DMS 273 treated with DMSO at 0.1 percent for 48 hours (cell line): ENCODE measurements at places on chromosomes 5 and 9.
A peak's percentile ranks its signal among the peaks of the same experiment; 100 is the strongest.

- no peak for DNase-seq
Measured at GRCh38 chr5:115766608-115767007, 49.9 kb downstream of the CDO1 start.

DNA sequence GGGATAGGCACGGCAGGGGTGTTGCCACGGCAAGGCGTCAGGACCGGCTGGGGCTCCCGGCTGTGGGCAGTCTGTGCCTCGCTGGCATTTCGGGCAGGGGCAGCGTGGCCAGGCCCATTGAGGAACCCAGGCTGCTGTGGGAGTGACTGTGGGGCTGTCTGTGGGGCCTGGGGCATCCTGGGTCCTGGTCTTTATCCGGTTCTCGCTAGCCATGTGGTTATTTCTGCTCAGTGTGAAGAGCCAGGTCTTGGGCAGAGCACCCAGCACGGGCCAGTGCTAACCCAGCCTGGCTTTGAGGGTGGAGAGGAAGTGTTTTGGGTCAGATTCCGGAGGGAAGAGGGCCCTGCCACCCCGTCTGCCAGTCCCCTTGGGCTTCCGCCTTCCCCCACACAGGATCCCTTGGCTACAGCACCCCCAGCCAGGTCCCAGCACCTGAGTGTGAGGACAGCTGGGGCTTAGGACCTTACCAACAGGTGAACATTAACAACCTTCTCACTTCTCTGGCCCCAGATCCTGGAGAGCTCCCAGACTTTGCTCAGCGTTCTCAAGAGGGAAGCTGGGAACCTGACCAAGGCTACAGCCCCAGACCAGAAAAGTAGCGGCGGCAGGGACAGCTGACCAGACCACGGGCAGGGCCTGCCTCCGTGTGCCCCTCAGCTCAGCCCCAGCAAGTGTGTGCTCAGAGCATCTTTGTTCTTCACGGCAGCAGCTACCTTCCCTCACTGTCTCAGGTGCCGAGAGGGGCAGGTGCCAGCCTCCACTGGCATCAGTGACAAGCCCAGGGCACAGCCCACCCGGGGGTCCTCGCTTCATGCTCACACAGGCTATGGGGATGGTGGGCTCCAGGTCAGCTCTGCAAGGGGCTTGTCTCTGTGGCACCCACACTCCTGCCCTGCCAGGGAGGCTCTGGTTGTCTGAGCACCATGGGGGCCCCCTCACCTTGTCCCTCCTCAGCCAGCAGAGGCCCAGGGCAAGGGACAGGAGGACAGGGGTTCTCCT lies 1.1 kb downstream of the SSNA1 start:
- no peak for DNase-seq

DNA sequence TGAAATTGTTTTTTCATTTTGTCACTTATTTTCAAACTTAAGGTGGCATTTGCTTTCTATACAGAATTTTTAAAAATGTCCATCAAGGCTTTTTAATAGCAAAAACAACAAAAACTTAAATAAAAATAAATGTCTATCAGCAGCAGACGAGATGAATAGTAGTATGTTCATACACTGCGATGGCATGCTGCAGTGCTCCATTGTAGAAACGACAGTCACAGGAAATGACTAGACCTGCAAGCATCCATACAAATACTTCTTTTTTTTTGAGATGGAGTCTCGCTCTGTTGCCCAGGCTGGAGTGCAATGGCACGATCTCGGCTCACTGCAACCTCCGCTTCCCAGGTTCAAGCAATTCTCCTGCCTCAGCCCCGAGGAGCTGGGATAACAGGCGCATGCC lies 41.4 kb downstream of the COL23A1 start:
- DNase-seq: no peak

GRCh38 chr9:17462869-17463464 lies 115.9 kb upstream of the SH3GL2 start:
- no peak for DNase-seq

- DNase-seq: no peak
Measured at GRCh38 chr9:90086101-90086511, 481.3 kb downstream of the GADD45G start.

- no peak for DNase-seq
Measured at GRCh38 chr5:137503456-137503855, 4.3 kb upstream of the SPOCK1 start.

DNA sequence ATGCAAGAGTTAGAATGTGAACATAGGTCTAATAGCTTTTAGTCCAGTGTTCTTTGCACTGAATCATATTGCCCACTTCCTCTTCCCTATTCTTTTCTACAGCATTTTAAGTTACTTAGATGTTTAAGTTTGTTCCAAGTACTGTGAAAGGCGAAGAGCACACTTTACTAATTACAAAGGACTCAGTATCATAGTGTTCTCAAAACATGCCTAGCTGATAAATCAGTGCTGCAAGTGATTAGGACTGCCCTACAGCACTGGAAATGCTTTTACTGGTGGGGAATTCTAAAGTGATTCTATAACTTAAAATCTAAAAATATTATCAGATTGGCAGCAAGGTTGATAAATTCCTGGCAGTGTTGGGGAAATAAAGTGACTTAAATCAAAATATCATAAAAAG lies 177.9 kb upstream of the KCNN2 start:
- no peak for DNase-seq

GRCh38 chr5:142235050-142235797 lies 89.6 kb downstream of the SPRY4 start:
- no peak for DNase-seq

DNA sequence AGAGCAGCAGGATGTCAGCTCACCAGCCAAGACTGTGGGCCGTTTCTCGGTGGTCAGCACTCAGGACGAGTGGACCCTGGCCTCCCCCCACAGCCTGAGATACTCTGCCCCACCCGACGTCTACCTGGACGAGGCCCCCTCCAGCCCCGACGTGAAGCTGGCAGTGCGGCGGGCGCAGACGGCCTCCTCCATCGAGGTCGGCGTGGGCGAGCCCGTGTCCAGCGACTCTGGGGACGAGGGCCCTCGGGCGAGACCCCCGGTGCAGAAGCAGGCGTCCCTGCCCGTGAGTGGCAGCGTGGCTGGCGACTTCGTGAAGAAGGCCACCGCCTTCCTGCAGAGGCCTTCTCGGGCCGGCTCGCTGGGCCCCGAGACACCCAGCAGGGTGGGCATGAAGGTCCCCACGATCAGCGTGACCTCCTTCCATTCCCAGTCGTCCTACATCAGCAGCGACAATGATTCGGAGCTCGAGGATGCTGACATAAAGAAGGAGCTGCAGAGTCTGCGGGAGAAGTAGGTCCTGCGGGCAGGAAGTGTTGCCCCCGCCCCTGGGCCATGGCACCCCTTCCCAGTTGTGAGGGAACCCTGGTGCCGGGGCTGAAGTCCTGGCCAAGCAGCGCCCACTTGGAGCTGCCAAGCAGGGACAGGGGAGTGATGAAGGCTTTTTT lies 108.9 kb downstream of the WNK2 start:
- DNase-seq: no peak

DNA sequence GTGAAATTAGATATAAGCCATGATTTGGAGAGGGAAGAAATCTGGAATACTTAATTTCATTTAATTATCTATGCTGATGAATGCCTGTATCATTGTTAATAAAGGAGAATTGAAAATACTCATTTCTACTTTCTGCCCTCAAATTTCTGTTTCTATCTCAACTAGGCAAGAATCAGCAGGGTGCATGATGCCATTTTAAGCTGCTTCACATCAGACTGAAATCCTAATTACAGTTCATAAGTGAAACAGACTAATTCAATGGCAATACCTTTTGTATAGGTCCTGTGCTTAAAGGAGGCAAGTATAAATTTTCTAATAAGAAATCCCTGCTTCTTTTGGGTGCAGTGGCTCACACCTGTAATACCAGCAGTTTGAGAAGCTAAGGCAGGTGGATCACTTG lies 22.3 kb upstream of the TAL2 start:
- DNase-seq: no peak

- DNase-seq: no peak
Measured at GRCh38 chr5:115815693-115816225, 700 bp downstream of the CDO1 start.

- peak; percentile 10 for DNase-seq
Measured at GRCh38 chr5:14870337-14871213, 1.0 kb downstream of the ANKH start.

GRCh38 chr9:70120834-70121510 lies 77.3 kb downstream of the MAMDC2 start:
- peak; percentile 21 for DNase-seq

- no peak for DNase-seq
Measured at GRCh38 chr5:140207250-140207964, 32.4 kb downstream of the CYSTM1 start.

- DNase-seq: no peak
Measured at GRCh38 chr5:9502050-9502834, 43.6 kb downstream of the SEMA5A start.

DNA sequence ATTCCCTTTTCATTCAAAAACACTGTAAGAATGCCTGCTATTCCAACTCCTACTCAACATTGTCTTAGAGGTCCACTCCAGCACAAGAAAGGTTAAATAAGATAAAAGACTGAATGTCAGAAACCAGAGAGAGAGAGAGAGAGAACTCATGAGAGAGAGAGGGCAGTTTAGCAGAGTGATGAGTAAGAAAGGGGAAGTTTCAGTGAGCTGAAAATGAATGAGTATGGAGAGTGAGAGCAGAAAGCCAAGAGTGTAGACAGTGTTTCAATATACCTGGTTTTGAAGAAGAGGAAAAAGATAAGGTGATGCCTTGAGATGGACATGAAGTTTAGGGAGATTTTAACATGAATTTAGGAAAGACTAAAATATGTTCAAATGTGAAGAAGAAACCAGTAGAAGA lies 528.0 kb upstream of the SEMA6A start:
- DNase-seq: no peak

DNA sequence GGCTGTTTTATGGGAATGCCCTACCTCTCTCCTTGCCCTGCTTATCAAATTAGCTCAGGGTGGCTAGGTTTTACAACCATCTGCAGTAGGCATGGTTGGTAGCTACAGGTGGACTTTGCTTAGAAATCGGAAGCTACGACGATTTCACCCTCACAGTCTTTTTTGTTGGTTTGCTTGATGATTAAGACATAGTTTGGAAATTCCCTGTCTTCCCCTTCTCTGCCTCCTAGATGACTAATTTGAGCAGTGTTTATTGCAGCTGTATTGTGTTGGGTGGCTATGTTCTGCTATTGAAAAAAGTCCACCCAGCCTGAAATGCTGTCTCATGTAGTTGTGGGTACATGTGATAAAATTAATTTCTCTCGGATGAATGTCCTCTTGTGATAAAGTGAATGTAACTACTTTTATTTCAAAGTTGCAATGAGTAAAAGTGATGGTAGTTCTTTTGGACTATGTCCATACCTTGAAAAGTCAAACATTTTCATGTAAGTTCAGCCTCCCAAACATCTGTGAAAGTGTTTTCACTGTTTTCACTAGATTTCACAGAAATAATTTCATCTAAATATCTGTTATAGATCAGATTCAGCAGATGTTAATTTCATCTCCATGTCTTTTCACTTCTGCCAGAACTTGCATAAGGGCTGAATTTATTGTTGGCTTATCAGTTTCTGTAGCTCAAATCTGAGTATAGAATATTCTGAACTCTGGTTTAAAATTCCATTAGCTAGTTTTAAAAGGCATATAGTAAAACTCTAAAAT lies 37.3 kb upstream of the FYB1 start:
- DNase-seq: no peak

- DNase-seq: no peak
Measured at GRCh38 chr9:36437790-36438189, 37.7 kb upstream of the RNF38 start.

- no peak for DNase-seq
Measured at GRCh38 chr5:10536931-10537579, 26.8 kb upstream of the ANKRD33B start.

DNA sequence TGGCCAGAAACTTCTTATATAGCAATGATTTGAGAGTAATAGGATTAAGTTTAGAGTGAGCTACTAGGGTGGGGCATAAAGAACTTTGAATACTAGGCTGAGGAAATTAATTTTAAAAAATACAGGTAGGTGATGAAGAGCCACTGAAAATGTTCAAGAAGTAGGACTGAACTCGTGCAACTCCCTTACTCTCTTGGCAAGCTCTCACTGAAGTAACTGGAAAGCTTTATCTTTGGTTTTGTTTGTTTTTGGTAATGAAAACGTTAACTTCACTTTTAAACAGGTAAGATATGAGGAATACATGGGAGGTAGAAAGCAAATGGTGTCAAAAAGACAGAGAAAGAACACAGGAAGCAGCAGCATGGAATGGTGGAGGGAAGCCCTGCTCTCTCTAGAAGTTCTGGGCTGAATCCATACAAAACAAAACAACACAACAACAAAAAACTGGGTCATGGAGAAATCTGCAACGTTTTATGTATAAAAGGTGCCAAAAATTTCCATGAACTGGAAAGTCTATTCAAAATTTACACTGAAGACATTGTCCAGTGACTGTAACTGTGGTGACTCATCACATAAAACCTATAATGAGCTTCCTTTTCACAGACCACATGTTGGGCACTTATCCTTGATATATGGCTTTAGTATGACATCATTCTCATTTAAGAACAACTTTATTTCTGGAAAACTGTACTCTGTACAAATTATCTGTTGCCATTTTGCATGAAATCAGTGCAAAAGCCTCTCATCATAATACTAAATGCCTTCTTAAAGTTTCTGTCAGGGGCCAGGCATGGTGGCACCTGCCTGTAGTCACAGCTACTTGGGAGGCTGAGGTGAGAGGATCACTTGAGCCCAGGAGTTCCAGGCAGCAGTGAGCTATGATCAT lies 91.2 kb upstream of the CHD1 start:
- DNase-seq: peak; percentile 18

DNA sequence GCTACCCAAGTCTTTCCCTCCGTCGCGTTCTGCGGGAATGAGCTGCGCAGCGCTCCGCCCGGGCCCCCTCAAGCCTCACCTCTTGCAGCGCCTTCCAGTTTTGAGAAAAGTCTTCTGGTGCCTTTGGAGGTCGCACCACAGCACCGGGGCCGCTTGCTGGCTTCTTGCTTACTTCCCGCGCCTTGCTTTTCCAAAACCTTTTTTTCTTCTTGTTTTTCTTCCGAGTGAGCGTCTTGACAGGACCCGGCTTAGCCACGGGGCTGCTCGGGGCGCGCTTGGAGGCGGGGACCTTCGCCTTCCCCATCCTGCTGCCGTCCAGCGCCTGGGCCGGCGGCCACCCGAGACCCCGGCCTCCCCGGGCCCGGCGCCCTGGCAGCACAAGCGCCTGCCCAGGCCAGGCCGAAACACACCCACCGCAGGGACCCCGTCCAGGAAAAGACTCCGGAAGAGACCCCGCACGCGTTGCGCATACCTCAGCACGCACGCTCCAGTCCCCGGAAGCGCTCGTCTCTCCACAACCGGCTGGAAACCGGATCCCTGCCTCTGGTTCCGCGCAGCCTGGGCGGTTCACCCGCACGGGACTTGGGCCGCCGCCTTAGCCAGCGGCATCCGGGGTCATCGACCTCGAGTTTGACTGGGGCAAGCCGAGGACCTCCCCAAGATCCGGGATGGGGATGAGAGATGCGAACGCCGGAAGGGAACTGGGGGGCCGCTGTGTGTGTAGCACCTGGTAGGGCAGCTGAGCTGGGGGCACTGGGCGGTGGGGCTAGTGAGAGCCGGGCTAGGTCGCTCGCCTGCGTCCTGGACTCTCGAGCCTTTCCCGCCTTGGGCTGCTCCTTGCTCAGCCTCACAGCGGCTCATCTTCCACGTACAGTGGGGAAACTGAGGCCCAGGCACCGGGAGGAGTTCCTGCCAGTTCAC lies at the start of gene REXO4:
TSS of gene REXO4 (minus strand) at position 470 of the 921 bp plus-strand sequence. CDS start at position 304, 166 bp downstream.
- DNase-seq: peak; percentile 53

GRCh38 chr9:95188459-95188858 lies 129.1 kb downstream of the FANCC start:
- DNase-seq: no peak

- no peak for DNase-seq
Measured at GRCh38 chr5:158139161-158139560, 280.2 kb upstream of the CLINT1 start.
